ENCODE measurements at places on chromosomes 1 and 21.

DNA sequence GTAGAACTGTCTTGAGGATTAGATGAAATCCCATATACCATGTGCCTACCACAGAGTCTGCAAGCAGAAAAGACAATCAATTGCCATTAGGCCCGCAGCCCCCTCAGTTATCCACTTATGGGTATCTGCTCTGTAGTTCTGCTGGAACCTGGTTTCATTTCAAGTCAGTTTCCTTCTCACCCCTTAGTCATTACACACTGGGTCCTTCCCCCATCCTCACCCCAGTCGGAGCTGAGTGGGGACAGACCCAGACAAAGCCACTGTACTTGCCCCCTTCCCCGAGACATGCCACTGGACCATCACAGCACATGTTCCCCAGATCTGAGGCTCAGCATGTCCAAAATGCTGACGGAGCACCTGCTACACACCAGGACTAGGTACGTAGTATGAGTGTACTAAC lies 21.2 kb downstream of the PGLYRP3 start:
- no peak for DNase-seq

DNA sequence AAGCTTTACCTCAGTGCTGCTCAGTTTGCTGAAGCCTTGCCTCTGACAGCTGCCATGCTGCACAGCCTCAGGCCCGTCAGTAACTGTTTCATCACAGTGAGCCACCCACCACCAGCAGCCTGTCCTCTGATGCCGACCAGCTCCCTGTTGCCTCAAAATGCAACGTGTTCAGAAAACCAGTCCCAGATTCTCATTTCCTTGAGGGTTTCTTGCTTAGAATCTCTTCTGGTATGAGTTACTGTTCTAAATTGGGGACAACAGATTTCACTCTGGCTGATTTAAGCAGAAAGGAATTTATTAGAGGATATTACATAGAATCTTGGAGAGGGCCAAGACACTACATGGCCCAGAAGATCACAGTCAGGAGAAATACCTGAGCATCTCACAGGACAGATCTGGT lies 11.0 kb downstream of the UBL4B start:
- no peak for DNase-seq

GRCh38 chr1:178941849-178942248 lies 71.0 kb upstream of the ANGPTL1 start:
- no peak for DNase-seq

DNA sequence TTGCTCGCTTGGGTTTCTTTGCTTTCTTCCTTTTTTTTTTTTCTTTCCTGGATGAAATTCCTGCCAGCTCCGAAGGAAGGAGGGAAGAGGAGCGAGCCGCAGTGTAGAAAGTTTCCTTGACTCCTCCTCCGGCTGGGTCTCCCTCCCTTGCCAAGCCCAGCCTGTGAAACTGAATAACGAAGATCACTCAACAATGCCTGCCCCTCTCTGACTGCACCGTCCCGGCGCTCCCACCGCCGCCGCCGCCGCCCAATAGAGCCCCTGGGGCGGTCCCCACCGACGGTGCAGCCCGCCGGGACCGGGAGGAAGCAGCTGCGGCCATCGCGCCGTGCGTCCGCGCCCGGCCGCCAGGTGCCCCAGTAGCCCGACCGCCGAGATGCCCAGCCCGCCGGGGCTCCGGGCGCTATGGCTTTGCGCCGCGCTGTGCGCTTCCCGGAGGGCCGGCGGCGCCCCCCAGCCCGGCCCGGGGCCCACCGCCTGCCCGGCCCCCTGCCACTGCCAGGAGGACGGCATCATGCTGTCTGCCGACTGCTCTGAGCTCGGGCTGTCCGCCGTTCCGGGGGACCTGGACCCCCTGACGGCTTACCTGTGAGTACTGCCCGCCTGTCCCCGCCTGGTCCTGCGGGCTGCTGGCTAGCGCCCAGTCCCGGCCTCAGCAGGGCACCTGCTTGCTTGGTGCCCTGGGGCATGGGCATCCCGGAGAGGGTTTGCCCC lies at the start of gene LGR6:
Gene LGR6 (plus strand): TSS at position 186 of the 714 bp plus-strand sequence. CDS start 191 bp downstream, at position 377.
- no peak for DNase-seq

DNA sequence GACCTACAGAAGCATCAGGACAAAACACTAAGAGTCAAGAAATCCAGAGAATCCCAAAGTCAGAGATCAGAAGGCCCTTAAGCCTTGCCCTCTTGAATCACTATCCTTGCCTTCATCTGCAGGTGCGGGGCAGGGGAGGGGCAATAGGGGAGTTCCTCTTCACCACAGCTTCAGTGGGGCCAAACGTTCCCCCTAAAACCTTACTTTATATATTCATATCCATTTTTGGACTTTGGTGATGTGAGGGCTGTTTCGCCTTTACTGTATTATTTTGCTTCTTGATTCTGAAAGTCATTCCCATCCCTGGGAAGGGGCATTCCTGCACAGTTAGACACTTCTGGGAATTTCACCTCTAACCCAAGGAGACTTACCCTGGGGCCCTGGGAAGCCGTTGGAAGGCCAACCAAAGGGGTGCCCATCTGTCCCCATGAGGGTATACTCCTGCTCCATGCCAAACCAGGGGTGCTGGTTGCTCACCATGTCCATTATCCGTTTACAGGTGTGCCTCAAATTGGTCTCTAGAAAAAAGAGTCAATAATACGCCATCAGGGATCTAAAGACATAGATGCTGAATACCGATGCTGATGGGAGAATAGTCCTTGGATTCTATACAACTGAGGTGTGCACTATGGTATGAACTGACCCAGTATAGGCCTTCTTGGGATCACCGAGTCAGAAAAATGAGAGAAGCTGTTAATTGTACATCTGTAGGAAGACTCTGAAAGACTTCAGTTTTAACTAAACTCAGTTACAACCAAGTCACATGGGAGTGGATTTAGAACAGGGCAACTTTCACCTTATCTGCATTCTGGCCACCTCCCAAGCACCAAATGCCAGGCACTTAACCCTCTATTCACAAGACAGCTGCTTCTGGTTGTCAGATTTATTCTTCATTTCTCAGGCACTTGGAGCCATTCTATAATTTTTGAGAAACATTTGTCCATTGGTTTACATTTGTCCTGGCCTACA lies 5.4 kb downstream of the GLUL start:
- no peak for DNase-seq

GRCh38 chr1:51281807-51282206 lies 45.7 kb downstream of the RNF11 start:
- no peak for DNase-seq

DNA sequence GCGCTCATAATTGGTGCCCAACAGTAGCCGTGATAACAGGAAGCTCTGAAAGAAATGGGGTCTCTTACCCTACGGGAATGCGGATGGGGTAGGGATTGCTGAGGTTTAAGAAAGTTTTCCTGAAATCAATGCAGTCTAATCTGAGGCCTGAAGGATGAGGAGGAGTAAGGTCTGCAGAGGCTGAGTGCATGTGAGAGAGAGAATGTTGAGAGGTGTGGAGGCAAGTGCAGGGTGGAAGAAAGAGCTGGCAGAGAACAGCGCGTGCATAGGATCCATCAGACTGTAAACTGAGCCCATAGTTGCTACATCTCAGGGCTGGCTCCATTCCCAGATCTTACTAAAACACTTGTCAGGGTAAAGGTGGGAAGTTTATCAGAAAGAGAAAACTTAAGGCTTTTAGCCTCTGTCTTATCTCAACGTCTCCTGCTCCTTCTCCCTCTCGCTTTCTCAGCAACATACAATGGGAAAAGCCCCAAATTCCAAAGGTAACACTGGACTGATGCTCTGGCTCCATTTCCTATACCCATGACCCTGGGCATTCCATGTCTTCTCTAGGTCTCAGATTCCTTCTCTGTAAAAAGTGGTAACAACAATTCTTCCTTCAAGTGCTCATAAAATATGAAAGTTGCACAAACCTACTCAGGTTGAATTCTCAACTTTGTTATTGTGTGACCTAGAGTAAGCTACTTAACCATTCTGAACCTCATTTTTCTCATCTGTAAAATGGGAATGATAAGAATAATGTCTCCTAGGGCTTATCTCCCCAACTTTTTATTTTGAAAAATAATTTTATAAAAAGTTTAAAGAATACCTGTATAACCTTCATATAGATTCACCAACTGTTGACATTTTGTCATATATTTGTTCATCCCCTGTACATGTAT lies 75.2 kb downstream of the SH3GLB1 start:
- DNase-seq: no peak

DNA sequence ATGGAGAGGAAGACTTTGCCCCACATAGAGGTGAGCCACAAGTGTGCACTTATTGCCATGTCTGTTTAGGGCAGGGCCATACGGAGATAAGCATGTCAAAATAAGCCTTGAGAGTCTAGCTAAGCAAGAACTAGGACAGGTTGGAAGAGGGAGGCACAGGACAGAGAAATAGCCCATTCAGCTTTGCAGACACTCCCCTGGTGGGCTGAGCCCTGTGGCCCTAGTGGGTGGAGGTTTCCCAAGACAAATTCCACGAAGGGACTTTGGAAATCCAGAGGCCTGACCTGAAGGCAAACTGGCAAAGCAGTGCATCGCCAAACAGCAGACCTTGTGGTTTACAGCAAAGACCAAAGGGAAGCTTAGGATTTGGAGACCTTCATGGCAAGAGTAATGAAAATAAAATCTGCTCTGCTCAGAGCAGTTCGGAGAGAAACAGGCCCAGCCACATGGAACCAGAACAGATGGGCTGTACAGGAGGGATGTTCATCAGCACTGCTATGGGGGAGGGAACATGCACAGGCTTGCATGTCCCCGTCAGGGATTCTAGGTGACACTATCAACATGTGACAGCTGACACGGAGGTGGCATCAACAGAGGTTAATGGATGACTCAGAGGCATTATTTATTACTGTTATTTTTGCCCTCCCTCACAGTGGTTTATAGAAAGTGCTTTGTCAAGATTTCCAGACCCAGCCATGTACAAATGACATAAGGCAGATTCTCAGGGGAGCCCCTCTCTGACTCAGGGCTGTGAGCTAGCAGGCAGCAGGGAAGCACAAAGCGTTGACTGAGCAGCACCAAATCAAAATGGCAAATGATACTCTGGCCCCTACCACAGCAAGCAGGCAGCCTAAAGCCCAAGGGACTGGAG lies 90.1 kb upstream of the IRF2BP2 start:
- DNase-seq: no peak

DNA sequence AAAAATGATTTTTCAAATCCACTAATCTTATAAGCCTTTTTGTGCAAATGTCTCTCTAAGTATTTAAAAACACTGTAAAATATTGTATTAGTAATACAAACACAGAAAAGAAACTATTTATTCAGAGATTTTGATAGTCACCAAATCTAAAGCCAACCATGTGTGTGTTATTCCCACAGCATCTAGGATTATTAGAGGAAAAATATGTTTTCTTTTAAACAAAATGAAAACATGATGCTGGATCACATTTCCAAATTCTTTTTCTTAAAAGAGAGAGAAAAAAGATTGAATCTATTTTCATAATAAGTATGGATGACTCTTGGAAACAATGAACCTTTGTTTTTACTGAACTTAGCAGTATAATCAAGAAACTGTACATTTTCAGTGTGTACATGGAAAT lies 25.3 kb downstream of the COLGALT2 start:
- no peak for DNase-seq

GRCh38 chr1:206461602-206462455 lies 8.4 kb upstream of the IKBKE start:
- DNase-seq: no peak

DNA sequence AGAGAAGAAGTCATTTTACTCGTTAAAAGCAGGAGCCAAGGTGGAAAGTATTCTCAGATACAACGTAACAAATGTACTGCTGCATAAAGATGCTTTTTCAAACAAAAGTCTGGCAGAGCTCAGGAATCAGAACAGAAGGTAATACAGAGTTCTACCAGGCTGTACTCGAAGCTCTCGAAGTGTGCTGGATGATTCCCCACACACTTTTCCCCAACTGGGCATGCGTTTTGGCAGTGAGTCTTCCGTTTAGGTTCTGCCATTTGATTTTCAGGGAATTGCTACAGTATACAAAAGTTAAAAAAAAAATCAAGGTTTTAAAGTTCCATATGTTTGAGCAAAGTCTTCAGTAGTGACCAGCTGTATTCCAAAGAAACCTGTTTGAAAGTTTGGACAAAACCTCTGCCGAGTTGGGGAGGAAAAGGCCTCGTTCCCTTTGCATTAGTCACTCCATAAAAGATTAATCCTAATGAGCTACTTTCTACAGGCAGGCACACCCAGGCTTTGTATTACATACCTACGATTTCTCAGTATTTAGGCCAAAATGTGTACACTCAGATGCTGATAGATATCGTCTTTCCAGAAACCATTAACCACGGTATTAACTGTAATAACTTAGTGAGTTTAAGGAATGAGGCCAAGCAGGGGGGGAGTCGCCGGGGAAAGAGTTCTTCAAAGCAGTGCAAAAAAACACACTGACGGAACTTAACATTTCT lies 477.1 kb downstream of the LMO4 start:
- DNase-seq: no peak

DNA sequence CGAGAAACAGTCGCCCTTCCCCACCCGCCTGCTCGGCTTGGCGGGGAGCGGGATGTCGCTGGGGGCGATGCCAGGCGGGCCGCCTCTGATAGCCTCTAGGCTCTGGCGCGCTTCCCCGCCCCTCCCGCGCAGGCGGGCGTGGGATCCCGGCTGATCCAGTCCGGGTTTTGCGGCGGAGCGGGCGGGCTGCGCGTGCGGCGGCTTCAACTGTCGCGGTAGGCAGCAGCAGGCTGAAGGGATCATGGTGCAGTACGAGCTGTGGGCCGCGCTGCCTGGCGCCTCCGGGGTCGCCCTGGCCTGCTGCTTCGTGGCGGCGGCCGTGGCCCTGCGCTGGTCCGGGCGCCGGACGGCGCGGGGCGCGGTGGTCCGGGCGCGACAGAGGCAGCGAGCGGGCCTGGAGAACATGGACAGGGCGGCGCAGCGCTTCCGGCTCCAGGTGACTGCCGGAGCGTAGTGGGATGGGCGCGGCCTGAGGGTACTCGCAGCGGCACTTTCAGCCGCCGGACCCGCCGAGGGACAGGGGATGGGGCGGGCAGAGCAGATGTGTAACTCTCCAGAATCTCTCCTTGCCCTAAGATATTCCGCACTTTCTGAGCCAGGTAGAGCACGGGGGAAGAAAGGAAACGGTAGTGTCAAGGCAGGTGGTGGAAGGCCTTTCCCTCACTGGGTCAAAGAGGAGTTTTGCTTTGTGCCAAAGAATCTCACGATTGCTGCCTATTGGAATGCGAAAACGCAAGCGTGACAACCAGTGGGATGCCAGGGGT lies at the start of gene FAAH:
Gene FAAH (plus strand): TSS at position 210 of the 764 bp plus-strand sequence. CDS start 32 bp downstream, at position 242.
- DNase-seq: no peak

DNA sequence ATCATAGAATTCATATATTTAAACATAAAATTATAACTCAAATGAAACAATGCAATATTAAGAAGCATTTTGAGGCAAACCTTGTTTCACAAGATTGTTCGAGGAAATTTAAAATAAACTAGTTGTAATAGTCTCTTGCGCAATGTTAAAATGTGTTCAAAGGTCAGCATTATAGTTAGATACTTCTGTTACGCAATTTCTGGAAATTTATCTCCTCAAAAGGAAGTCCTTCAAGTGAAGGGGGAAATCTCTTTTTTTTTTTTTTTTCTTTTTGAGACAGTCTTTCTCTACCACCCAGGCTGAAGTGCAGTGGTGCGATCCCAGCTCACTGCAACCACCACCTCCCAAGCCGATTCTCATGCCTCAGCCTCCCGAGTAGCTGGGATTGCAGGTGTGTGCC lies 52.1 kb downstream of the FMO4 start:
- no peak for DNase-seq

GRCh38 chr1:192303029-192303428 lies 13.8 kb upstream of the RGS21 start:
- no peak for DNase-seq

GRCh38 chr1:51878308-51878615 lies 265 bp downstream of the NRDC start:
- no peak for DNase-seq

Data from vagina (tissue), 2 donors.